ENCODE measurements at places on chromosomes 3 and 15.
A peak's percentile ranks its signal among the peaks of the same experiment; 100 is the strongest.

DNA sequence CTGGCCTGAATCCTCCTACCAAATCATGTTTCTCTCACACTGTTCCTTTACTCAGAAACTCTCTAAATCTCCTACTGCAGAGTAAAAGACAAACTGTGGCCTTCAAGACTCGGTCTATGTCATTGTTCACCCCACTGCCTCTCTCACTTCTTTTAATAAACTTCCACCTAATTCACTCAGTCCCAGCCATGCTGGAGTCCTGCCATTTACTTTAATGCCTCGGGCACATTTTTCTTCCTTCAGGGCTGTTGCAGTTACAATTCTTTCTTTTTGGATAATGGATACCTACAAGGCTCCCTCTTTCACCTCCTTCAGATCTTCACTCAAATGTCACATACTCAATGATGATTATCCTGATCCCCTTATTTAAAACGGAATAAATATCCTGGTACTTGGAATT, 955.6 kb downstream of the ROBO1 start:
- no peak for DNase-seq

DNA sequence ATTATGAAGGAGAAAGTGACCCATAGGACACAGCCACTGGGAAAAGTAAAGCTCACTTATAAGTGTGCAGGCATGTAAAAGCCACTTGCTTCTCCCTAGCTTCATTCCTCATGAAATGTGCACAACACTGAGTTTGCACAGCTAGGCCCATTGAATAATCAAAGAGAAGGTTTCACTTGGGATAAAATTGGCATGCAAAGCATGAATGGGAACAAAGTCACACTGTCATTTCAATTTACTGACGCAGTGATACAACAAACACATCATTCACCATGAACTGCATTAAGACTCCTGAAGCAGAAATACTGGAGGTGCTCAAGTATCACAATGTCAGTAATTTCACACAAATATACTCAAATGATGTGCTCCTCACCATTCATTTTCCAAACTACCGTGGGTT, 61.1 kb downstream of the KCNMB2 start:
- DNase-seq, result no peak

- DNase-seq, result no peak
Measured at GRCh38 chr3:100042166-100042981, 71.9 kb downstream of the FILIP1L start.

DNA sequence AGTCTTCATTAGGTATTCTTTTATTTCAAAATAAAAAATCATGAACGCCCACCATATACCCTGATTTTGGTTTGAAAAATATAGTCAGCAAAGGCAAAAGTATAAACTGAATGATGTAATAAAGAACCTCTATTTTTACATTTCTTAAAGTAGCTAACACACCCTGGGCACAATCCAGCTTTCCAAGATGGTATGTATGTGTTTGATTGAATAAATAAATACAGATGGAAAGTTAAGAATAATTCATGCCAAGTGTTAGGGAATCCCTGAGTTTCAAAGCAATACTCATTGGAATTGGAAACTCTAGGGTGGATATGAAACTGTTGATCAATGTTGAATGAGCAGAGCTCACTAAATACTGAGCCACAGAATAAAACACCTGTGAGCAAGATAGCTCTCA, 63.9 kb upstream of the TRIM42 start:
- no peak for DNase-seq

- DNase-seq, result peak; percentile 8
Measured at GRCh38 chr3:169660709-169661360, 2.7 kb downstream of the MECOM start.

- DNase-seq, result no peak
Measured at GRCh38 chr3:61844346-61844745, 283.0 kb downstream of the PTPRG start.

- DNase-seq, result no peak
Measured at GRCh38 chr3:43784640-43785011, 93.9 kb downstream of the ABHD5 start.

DNA sequence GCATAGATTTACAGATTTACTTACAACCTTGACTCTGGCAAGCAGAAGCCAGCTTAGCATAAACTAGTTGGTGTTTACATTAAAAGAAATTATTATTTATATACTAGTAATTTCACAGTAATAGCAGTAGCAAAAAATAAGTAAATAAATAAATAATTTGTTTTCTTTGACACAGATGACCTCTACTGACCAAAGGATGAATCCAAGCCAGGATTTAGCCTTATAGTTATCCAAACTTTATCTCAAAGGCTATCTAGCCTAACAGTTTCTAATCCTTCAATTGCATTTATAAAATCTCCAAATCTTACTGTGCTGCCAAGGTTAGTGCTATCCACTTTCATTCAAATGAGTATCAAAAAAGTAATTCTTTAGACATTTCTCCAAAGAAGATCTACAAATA, 64.3 kb downstream of the FRMD5 start:
- no peak for DNase-seq

DNA sequence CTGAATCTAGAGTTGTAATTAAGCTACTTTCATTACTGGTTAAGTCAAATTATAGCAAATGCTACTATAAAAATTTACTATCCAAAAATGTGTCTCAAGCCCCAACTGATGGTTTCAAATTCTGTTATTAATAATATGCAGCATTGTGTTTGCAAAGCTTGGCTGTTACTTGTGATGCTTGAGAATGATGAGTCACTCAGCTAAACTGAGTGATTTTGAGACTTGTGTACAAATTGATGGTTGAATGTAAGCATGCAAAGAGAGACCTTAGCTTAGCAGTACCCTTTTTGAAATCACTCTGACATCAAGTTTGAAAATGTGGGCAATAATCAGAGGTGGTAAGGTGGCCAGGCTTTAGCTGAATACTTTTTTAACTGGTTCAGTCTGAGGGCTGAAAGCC, 27.6 kb downstream of the OPA1 start:
- DNase-seq, result no peak

GRCh38 chr3:75049533-75049932, 435.1 kb upstream of the CNTN3 start:
- no peak for DNase-seq

DNA sequence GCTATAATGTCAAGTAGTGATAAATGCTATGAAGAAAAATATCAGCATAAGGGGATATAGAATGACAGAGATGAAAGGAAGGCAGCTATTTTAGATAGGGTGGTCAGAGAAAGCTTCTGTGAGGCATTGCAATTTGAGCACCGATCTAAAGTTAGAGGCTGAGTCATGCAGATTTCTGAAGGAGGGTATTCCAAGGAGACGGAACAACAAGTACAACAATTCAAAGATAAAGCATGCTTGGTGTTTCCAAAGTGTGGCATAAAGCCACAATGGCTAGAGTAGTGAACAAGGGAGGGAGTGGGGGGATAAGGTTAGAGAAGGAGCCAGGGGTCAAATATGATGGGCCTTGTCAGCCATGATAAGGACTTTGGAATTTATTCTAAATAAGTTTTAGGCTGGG, 71.9 kb downstream of the PFN2 start:
- no peak for DNase-seq

GRCh38 chr15:70169147-70169546, 71.4 kb upstream of the TLE3 start:
- DNase-seq, result no peak

DNA sequence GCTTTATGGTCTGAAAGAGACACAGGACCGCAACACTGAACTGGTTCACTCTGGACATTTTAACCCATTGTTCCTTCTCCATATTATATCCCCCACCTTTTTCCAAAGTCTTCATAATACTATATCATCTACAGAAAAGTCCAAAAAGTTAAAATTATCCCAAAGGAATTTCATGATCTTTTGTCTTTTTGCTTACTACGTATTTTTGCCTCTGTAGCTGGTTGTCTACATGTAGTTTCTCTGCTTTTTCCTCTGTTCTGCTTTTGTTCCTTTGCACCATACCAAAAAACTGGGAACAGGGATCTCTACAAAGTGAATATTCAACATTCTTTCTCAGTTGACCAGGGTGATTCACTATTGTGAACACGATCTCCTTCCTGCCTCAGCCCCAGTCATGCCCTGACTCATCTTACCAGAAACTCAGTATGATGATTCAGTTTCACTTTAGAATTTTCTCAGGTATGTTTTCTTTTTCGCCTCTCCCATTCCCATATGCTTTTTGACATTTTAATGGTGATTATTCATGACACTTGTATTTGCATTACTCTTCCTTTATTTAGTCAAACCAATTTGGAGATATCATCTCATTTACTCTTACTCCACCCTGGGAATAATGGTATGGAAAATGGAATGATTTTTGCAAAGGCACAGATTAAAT, 14.5 kb downstream of the EMC4 start:
- peak; percentile 40 for DNase-seq

- DNase-seq, result no peak
Measured at GRCh38 chr3:15892311-15893227, 94.8 kb upstream of the ANKRD28 start.

DNA sequence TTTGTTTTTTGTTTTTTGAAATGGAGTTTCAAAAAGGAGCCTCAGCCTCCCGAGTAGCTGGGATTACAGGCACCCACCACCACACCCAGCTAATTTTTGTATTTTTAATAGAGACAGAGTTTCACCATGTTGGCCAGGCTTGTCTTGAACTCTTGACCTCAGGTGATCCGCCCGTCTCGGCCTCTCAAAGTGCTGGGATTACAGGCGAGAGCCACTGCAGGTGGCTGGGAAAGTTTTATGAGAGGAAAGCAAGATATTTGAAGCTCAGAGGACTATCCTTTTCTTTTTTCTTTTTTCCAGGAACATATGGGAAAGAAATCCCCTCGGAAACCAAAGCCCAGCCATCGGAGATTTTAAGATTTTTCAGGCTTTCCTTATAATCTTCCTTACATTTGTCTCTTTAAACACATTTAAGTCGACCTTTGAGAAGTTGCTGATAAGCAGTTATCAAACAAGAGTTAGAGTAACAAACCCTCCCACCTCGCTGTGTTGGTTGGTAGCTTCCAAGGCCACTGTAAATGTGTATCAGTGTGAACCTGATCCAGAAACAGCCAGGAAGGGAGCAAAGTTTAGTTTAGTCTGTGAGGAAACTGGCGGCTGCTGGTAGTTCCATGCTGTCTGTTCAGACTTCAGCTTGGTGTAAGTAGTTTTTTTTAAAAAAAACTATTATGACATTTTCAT, 34.5 kb upstream of the MAP3K13 start:
- DNase-seq, result no peak

GRCh38 chr3:23202203-23202920, 765 bp upstream of the UBE2E2 start:
- DNase-seq, result no peak

- DNase-seq, result no peak
Measured at GRCh38 chr15:83555383-83555782, 98.5 kb upstream of the ADAMTSL3 start.

DNA sequence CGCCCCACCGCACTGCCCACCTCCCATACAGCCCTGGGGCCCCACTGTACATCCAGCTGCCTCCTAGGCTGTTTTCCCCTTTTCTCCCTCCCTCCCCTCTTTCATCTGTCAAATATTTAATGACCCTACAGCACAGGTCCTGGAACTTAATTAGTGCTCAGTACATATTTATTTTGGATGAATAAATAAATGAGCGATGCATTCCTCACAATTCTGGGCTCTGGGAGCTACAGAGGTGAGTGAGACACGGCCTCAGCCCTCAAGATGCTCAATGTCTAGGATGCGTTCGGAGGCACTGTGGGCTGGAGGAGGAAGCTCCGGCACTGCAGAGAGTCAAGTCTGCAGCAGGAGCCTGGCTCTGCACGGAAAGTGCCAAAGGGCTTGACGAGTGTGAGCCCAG, 175.0 kb downstream of the FAM43A start:
- DNase-seq, result no peak

GRCh38 chr15:94306700-94307650, 75.6 kb downstream of the MCTP2 start:
- peak; percentile 23 for DNase-seq

DNA sequence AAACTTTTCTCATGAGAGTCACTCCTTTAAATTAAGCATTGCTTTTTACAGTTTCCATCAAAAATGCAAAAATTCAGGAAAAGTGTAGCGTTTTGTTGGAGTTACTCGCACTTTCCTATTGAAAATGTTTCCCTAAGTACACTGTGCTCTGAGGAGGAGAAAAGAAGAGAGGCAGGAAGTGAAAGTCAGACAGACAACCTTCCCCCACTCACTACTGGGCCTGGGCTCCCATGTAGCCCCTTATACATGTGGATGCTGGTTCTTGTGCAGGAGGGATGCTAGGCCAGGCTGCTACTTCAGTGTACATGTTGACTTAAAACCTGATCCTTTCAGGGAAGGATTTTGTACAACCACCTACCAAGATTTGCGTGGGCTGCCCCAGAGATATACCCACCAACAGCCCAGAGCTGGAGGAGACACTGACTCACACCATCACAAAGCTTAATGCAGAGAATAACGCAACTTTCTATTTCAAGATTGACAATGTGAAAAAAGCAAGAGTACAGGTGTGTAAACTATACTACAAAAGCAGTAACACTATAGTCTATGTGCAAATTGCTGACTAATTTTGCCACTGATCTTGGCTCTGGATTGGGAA, 15.1 kb downstream of the KNG1 start:
- DNase-seq, result peak; percentile 5

DNA sequence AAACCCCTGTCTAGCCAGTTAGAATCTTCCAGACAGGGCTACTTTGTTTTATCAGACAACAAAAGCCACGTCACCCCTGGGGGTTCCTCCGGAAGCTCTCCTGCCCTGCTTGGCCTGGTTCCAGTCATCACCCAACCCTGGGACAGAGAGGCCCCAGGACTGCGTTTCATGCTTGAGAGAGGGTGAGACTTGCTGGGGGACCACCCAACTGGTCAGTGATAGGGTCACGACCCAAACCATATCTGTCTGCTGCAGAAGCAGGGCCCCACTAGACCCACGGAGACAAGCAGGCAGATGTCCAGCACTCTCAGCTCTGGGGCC, 1.2 kb downstream of the NT5DC2 start:
- peak; percentile 39 for DNase-seq

GRCh38 chr15:75403892-75404291, 35.5 kb upstream of the MAN2C1 start:
- no peak for DNase-seq

- no peak for DNase-seq
Measured at GRCh38 chr3:81043660-81044199, 717.7 kb downstream of the GBE1 start.

- DNase-seq, result no peak
Measured at GRCh38 chr3:164883171-164883570, 195.1 kb downstream of the SI start.

DNA sequence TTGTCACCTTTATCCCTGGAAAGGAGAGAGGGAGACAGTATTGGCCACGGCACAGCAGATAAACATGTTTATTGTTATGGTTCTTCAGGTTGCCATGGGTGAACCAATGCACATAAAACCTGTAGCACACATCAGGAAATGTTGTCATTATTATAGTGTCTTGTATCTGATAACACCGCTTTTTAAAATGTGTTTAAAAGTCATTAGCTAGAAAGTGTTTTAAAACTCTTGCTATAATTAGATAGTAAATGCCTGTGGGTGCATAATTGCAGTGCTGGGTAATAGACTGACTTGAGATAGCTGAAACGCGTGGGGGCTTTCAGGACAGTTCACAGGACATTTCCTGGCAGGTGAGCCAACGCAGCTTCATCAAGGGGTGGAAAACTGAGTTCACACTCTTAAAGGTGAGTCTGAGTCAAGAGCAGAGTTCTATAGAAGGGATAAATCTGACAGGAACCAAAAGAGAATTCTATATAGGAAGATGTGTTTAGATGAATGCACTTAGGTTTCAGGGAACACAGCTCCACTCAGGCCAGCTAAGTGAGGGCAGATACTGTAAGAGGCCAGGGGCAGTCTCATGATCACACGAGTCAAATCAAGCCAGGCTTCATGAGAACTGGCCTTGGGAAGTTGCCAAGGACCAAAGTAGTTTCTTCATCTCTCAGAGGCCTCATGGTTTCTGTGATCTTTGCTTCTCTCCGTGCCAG, 35.6 kb upstream of the PPP4R2 start:
- DNase-seq, result no peak

Measured in stimulated activated naive CD8-positive, alpha-beta T cell treated with anti-CD3 and anti-CD28 coated beads, Interleukin-15, Interleukin-2, amounts not matched to agents 100 U/mL and 50 U/mL, for 24 hours (primary cell).